ENCODE measurements at places on chromosomes 7 and 10.

DNA sequence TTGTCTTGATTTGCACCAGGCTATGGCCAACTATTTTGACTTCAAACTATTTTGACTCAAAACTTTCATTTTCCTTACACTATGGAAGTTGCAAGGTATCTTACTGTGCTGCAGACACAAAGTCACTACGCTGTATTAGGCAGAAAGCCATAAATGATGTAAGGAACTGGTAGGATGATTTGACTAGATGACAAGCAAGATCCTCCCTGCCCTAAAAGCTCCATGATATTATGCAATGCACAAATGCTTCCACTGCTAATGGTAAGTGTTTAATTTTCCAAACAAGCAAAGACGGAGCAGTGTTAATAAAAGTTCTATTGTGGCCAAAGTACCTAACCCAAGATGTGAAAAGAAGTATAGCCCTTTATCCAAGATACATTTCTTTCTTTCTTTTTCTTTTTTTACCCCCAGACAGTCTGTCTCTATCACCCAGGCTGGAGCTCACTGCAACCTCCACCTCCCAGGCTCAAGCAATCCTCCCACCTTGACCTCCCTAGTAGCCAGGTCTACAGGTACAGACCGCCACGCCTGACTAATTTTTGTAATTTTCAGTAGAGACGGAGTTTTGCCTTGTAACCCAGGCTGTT lies 98.2 kb downstream of the ANK3 start:
- DNase-seq, result no peak

DNA sequence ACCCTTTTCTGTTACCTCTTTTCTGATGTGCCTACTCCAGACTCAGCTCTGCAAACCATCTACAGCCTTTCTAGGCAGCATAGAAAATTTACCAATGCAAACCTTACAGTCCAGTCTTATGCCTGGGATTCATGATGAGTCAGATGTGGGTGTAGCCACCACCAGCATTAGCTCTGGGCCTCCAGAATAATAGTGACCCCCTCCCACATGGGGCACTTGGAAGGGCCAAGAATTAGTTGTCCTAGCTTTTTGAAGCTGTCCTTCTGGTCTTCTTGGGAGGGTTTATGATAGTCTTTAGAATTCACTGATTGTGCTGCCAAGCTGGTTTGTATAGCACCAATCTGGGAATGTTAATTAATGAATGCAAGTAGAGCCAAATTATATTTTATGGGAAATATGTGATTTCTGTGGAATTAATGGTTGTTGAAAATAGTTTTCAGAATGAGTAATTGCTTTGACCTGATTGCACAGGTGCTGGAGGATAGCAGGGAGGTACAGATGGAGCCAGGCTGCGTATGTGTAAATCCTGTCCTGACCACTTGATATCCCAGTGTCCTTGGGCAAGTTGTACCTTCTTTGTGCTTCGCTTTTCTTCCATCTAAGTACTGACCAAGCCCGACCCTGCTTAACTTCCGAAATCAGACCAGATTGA lies 94.8 kb downstream of the CPED1 start:
- no peak for DNase-seq

DNA sequence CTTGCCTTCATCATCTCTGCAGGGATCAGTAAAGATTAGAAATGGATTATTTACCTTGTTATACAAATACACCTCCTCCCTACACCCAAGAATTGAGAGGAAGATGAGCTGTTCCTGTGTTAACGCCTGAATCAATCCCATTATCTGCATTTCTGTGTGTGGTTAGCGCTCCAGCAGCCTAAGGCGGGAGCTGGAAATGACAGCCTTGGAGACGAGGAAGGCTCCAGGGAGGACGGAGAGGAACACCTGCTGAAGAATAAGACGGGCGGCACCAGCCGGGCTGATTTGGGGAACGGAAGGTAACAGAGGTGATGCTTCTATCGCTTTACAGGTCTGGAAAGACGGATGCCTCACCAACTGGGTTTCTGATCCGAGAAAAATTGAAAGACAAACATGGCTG lies 34.2 kb upstream of the DDC start:
- DNase-seq, result no peak

GRCh38 chr10:128959746-128960145 lies 507.3 kb upstream of the MGMT start:
- DNase-seq, result no peak

- no peak for DNase-seq
These were observed 60.8 kb downstream of the AOAH start for GRCh38 chr7:36663481-36663880.

- no peak for DNase-seq
These were observed 179.9 kb downstream of the DIP2C start for GRCh38 chr10:509361-510102.

- DNase-seq, result no peak
These were observed 107.0 kb downstream of the LARP4B start for GRCh38 chr10:824497-824896.

GRCh38 chr7:106071356-106071998 lies 40.6 kb downstream of the SYPL1 start:
- DNase-seq, result peak; percentile 70

GRCh38 chr10:66792441-66792840 lies 133.4 kb upstream of the LRRTM3 start:
- no peak for DNase-seq

DNA sequence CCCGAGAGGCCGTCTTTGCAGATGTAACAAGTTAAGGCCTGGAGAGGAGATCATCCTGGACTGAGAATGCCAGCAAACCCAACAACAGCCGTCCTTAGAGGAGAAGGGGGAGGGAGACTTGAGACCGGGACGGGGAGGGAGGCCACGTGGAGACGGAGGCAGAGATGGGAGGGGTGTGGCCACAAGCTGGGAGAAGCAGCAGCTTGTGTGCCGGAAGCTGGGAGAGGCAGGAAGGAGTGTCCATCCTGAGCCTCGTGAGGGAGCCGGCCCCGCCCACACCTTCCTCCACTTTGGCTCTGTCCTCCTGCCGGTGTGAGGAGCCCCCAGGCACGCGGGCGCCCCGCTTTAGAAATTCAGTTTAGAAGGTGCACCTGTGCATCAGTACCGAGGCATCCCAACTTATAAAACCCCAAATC lies 95.7 kb downstream of the DNAJB6 start:
- DNase-seq, result no peak

DNA sequence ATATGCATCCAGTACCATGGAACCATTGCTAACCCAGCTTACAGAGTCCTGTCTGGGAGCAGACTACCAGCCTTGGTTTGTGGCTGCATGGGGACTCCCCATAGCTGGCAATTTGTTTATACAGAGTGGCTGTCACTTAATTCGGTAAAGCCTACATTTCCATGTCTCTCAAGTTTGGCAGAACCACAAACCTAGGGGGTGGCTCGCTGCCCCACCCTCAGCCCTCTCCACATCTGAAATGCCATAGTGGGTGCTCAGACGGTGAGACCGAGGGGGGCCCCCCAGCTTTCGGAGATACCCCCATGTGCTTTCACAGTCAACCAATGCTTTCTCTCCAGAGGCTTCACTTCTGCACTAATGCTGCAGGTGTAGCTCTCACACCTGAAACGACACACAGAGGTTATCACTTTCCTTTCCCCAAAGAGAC lies 75.5 kb upstream of the KAT6B start:
- DNase-seq, result peak; percentile 17

DNA sequence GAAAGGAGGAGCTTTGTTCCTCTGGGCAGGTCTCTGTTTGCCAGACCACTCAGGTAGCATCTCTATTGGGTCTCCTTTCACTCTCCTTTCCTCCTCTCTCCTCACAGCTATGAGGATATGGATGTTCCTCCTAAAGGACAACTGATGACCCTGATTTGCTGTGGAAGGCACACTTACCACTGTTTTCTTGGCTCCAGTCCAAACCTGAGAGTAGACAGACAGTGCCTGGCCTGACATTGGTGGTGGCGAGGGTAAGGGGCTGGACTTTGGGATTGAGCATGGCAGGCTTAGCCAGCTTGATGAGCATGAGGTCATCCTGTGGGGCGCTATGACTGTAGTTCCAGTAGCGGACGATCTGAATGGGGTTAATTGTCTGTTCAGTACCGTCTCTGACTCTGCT lies 3.6 kb downstream of the PRSS37 start:
- no peak for DNase-seq

DNA sequence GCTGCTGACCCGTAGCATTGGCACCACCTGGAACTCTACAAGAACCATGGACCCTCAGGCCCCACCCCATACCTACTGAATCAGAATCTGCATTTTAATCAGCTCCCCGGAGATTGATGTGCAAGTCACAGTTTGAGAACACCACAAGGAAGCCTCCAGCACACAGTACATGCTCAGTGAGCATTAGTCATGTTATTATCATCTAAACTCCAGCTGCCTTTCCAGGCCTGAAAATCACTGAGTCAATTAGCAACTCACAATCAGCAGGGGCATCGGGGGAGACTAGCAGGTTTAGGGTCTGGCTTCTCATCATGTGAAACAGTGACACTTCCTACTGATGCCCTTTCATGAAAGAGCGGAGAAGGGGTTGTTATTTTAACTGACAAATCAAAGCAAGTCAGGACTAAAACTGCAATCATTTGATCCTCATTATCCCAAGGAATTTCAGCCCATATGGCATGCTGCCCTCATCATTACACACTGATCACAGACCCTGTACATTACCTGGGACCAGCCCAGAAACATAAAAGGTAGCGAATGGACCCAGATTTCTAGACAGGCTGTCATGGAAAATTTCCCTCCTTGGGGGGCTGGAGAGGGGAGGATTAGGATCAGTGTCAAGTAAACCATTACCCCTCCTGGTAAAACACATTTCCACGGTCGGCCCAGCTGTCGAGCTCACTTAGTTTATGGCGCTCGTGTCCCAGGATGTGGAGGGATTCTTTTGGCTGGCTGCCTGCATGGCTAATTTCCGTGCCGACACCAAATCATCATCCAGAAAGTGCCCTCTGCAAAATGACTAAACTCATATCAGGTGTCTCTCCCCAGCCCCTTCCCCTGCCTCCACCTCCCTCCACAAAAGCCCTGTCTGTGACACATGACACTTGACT lies 122.8 kb downstream of the PRLHR start:
- DNase-seq, result no peak

GRCh38 chr10:85936161-85936560 lies 430.4 kb downstream of the GRID1 start:
- DNase-seq, result no peak

DNA sequence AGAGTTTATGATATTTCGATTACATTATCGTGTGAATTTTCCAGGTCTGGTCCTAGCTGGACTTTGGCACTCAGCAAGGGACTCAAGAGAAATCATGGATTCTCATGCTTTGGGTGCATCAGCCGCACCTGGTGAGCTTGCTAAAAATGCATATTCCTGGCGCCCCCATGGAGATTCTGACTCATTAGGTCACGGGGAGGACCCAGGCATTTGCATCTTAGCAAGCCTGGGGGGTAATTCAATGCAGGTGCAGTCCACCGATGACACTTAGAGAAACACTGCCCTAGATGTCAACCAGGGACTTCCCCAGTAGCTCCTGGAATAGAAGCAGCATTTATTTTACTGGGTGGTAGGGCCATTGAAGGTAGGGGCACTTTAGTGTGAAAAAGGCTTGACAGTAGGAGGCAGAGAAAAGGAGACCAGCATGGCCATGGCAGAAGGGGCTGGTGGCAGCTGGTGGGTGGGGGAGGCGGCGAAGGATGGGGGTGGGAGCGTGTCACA lies 29.9 kb upstream of the PDCD4 start:
- no peak for DNase-seq

GRCh38 chr7:37768611-37769010 lies 79.8 kb upstream of the NME8 start:
- no peak for DNase-seq

DNA sequence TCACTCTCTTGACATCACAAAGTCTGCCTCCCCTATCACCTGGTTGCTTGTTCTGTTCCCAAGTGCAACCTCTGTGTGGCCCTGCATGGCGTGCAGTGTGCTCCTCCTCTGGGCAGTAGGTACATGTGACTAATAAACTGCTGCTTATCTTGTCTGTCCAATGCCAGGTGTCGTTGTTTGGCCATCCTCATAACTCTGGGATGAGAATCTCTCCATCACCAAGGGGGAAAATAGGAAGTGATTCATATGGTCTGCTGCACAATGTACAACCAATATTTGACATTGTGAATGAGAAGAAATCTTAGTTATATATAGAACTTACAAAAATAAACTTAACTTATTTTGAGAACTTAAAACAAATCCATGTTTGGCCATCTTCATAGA lies 135.2 kb downstream of the INHBA start:
- DNase-seq, result no peak

DNA sequence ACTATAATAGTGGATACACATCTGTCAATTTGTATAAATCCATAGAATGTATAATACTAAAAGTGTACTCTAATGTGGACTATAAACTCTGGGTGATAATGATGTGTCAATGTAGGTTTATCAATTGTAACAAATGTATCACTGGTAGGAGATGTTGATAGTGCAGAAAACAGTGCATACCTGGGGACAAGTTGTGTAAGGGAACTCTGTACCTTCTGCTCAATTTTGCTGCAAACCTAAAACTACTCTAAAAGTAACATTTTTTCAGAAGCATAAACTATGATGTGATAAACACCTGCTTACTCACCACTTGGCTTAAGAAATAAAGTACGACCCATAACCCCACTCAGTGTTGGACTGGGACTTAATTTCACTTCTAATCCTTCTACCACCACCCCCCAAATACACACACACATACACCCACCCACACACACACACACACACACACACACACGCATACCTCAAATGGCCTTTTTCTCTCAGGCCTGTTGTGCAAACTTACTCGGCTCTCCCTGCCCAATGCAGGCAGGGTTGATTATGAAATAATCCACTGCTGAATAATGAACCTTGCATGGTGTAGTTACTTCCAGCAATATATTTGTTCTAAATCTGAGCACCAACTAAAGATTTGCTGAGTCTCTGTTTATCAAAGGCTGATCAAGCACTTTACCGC lies 154.1 kb upstream of the KMT2E start:
- no peak for DNase-seq

GRCh38 chr10:60461688-60462087 lies 72.0 kb upstream of the ANK3 start:
- no peak for DNase-seq

DNA sequence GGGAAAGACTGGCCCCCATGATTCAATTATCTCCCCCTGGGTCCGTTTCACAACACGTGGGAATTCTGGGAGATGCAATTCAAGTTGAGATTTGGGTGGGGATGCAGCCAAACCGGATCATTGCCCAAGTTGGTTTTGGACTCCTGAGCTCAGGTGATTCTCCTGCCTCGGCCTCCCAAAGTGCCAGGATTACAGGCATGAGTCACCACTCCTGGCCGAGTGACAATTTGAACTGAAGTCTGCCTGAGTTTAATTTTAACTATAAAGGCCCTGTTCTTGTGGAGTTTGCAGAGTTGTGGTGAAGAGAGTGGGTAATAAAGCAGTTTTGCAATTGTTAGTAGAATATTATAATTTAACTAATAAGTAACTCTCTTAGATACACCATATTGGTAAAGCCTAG lies 78.3 kb downstream of the GALNT17 start:
- no peak for DNase-seq

GRCh38 chr10:84534168-84534567 lies 205.8 kb downstream of the CCSER2 start:
- DNase-seq, result no peak

- no peak for DNase-seq
These were observed 172.9 kb downstream of the AHR start for GRCh38 chr7:17471325-17471724.
